Effector memory CD8-positive, alpha-beta T cell (primary cell): ENCODE measurements at places on chromosomes 11 and 22.

DNA sequence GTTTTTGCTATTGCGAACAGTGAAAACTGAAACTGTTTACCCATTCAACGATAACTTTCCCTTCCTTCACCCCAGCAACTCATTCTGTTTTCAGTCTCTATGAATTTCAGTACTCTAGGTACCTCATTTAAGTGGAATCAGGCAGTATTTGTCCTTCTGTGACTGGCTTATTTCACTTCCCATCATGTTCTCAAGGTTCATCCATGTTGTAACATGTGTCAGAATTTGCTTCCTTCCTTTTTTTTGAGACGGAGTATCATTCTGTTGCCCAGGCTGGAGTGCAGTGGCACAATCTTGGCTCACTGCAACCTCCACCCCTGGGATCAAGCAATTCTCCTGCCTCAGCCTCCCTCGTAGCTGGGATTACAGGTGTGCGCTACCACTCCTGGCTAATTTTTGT is 23.7 kb downstream of the HTR3B start:
- no peaks in the 10 kb centered on the region for H3K4me1 ChIP-seq
- no peak overlapping the region for H3K27ac ChIP-seq
- DNase-seq, result no peak
- H3K27me3 ChIP-seq, result peaks cover 29% of the 10 kb centered on the region

DNA sequence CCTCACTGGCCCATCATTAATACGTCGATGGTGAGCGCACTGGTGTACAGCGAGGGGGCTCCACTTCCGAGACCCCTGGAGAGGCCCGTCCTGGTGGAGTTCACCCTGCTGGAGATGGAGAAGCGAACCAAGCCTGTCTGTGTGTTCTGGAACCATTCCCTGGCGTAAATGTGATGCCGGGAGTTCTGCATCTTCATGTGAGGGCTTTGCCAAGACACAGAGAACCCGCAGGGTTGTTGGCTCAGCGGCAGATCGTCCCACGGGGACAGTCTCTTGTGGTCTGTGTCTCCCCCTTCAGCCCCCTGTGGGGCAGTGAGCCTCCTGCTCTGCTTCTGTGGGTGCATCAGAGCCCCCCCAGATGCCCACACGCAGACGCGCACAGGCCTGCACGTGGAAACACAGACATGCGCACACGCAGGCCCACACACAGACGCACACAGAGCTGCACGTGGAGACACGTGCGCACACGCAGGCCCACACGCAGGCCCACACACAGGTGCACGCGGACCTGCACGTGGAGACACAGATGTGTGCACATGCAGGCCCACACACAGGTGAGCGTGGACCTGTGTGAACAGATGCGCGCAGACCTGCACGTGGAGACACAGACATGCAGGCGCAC is 55.8 kb upstream of the PRODH start:
- H3K4me1 ChIP-seq, result no peaks in the 10 kb centered on the region
- H3K27me3 ChIP-seq, result peaks cover 37% of the 10 kb centered on the region
- peaks cover 3% of the 10 kb centered on the region for H3K36me3 ChIP-seq

GRCh38 chr22:44570476-44571445 is 72.7 kb upstream of the RTL6 start:
- H3K27me3 ChIP-seq, result peaks cover 58% of the 10 kb centered on the region
- no peak overlapping the region for H3K27ac ChIP-seq
- no peaks in the 10 kb centered on the region for H3K36me3 ChIP-seq
- no peak for DNase-seq
- no peak overlapping the region for H3K4me3 ChIP-seq
- H3K4me1 ChIP-seq, result peaks cover 6% of the 10 kb centered on the region

DNA sequence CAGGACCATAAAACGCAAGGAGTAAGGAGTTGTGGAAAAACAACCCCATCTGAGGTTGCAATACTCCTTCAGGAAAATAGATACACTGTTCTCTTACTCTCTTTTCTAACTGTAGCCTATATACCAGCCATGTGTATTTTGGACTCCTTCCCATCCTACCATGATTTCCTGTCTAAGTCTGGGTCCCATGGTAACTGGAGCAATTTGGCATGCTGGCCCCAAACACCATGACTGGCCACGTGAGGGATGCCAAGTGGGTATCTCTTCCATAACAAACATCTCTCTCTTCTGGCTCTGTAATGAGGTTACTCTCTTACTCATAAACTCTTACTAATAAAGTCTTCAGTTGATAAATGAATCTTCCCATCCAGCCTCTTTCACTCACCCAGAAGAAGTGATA is 26.5 kb downstream of the ABTB2 start:
- H3K27ac ChIP-seq, result no peak overlapping the region
- H3K36me3 ChIP-seq, result peaks cover 3% of the 10 kb centered on the region
- H3K4me1 ChIP-seq, result no peaks in the 10 kb centered on the region
- H3K4me3 ChIP-seq, result no peak overlapping the region
- peaks cover 38% of the 10 kb centered on the region for H3K27me3 ChIP-seq
- DNase-seq, result no peak

DNA sequence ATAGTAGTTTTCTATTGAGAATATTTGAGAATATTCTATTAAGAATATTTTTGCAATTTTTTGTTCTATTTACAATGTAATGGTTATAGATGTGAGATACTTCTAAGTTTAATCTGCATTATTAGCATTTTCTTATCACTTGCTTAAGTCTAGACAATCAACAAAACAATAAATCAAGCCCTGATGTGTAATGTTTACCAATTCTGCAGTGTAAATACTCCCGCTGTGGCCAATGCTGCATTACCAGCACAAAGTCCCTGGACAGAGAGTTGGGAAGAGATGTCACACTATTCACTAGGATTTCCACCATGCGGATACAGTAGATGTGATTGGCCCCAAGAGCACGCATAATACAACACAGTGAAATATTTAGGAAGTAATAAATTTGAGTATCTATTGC is 47.6 kb upstream of the GCAT start:
- no peaks in the 10 kb centered on the region for H3K4me1 ChIP-seq
- H3K27ac ChIP-seq, result no peak overlapping the region
- DNase-seq, result no peak
- peaks cover 40% of the 10 kb centered on the region for H3K36me3 ChIP-seq
- H3K27me3 ChIP-seq, result no peaks in the 10 kb centered on the region

GRCh38 chr11:61749591-61750217 is 2.7 kb upstream of the MYRF start:
- peaks cover 17% of the 10 kb centered on the region for H3K4me1 ChIP-seq
- H3K4me3 ChIP-seq, result no peak overlapping the region
- peaks cover 28% of the 10 kb centered on the region for H3K27me3 ChIP-seq
- no peaks in the 10 kb centered on the region for H3K36me3 ChIP-seq
- no peak for DNase-seq
